ENCODE measurements at places on chromosomes 2 and 18.

- DNase-seq, result no peak
These were observed 866.9 kb upstream of the LRRTM1 start for GRCh38 chr2:81171447-81171846.

- DNase-seq, result no peak
These were observed 33.0 kb downstream of the WDR43 start for GRCh38 chr2:28927469-28927868.

DNA sequence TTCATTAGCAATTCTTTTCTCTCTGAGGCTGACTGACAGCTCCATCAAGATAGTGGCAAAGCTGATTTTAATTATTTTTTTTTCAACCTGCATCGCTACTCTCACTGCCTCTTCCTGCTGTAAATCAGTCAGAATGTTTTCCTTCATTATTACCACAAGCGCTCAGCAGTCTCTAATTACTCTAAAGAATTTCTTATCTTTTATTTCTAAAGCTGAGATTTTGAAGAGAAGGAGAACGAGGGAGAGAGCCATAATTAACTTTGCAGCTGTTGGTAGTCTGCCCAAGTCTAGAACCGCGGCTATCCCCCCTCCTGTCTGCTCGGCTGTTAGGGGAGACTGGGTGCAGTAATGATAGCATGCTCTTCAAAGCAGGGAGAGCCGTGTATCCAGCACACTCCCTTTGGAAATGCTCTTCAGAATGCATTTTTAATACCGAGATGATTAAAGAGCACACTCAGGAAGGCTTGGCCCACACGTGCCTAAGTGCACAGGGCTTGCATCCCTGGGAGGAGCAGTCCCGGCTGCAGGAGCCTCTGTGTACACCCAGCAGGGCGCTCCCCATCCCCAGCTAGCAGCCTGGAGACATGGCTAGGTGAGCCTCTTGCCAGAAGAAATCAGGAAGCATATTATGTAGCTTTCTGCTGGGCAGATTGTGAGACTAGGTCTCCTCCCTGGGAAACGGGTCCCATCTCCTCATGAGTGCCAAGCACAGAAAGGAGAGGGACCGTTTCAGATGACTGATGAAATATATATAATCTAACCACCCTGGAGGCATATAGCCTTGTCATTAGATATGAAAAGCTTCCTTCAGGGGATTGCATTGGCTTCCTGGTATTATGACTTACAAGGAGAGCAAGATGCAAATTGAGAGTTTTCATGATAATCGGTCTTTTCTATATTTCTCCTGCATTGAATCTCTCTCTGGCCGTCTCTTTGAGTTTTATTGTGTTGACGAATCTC, 555.2 kb downstream of the CMPK2 start:
- DNase-seq, result no peak

- DNase-seq, result no peak
These were observed 4.6 kb upstream of the GALM start for GRCh38 chr2:38661306-38661705.

- no peak for DNase-seq
These were observed 272.0 kb downstream of the LNPK start for GRCh38 chr2:175730050-175730449.

Data from Daoy (cell line).